ENCODE measurements at places on chromosomes 1 and 21. TPM values are rescaled to one million over a fixed set of nuclear protein-coding genes. Genes with fewer than 3 reads are reported as not detected.

The SPRR2A gene
- total RNA-seq: not detected

The MMP23B gene
- total RNA-seq: 35.2 TPM

- DNase-seq: no peak
These were observed 3.8 kb upstream of the TAL1 start for GRCh38 chr1:47235806-47236205.

- no peak for DNase-seq
These were observed 12.4 kb downstream of the LMOD1 start for GRCh38 chr1:201933840-201934430.

Data from fibroblast of the aortic adventitia (primary cell).